ENCODE measurements at places on chromosomes 4 and X.

DNA sequence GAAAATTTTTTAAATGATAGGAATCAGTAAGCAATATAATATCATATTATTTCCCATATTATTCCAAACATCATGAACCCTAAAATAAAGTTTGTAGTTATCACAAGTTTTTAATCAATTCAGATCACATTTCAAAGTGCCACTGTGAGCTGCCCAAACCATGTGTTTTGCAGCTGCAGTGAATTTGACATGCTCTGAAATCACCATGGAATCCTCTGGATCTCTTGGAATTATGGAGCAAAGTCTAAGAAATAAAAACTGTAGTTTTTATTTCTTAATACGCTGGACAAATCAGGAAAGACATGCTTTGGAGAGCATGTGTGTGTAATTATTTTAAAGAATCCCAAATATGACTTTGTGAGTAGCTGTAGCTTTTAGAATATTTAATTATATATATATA, 262.7 kb downstream of the ANKRD50 start:
- DNase-seq: no peak

DNA sequence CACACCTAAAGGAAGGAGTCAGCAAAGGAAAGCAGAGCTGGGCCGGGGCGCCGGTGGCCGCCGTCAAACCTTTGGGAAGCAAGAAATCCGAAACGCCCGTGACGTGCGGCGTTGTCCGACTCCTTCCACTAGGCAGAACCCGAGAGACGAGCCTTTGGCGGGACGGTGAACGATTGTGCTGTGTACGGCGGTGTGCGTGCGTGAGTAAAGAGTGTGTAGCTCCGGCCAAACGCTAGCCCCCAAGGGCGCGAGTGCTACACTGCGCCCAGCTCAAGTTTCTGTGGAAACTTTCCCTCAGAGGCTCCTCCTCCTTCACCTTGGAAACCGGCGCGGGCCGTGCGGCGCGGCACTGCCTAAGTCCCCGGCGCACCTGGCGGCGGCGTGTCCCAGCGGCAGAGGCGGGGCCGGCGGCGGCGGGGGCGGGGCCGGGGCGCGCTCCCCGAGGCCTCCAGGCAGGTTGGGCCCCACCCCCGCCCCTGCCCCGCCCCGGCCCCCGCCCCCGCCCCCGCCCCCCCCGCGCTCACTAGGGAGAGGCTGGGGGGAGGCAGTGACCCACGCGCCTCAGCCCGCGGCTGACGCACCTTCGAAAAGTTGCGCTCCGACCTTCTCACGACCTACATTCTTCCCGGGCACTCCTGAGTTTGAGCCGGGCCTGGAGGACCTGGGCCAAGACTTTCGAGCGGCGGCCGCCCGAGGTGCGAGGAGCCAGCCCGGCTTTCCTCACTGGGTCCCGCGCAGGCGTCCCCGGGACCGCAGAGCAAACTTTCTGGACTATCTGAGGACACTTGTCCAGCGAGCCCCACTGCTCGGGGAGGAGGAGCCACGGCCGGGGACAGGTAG, at the start of gene FHIP1A:
Gene FHIP1A, plus strand, starts transcription at position 547 of the 840 bp plus-strand sequence. CDS start 157,084 bp downstream, outside the sequence.
- peak; percentile 87 for DNase-seq

- no peak for DNase-seq
Measured at GRCh38 chr4:30413915-30414314, 306.3 kb upstream of the PCDH7 start.

- no peak for DNase-seq
Measured at GRCh38 chr4:26342328-26343037, 21.7 kb downstream of the RBPJ start.

- no peak for DNase-seq
Measured at GRCh38 chr4:161987611-161988010, 176.2 kb downstream of the FSTL5 start.

DNA sequence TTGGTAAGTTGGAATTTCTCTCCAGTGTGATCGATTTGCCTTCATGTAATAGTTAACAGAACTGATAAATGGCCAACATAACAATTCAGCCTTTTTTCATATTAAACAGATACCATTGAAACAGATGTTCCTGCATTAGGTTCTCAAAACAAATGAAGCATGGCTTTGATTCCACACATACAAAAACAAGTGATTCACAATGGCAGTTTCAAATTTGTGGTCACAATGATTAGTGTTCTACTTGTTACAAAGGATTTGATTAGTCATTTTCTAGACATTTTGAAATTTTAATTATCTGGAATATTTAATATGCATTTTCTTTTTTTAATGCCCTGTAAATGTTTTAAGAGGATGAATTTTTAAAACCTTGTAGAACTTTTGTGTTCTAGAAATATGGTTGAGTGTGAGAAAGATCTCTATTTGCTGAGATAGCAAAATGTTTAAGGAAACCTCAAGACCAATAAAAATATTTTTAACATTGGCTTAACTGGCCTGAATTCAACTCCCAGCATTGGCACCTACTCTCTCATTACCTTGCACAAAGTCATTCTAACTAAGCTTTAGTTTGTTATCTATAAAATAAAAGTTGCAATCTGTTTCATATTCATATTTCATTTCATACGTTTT, 18.9 kb upstream of the GLRA3 start:
- no peak for DNase-seq

All from central memory CD4-positive, alpha-beta T cell (primary cell).